ENCODE measurements at places on chromosomes 11 and 22. TPM values are rescaled to one million over a fixed set of nuclear protein-coding genes. Genes with fewer than 3 reads are reported as not detected.

HARBI1 gene
- total RNA-seq = 8.0 TPM

EIF4ENIF1 gene
- 11.9 TPM for total RNA-seq

UPK3A gene
- not detected for total RNA-seq

CYTH4 gene
- total RNA-seq = not detected

IFITM10 gene
- 0.14 TPM for total RNA-seq

BLID gene
- total RNA-seq = not detected

DNA sequence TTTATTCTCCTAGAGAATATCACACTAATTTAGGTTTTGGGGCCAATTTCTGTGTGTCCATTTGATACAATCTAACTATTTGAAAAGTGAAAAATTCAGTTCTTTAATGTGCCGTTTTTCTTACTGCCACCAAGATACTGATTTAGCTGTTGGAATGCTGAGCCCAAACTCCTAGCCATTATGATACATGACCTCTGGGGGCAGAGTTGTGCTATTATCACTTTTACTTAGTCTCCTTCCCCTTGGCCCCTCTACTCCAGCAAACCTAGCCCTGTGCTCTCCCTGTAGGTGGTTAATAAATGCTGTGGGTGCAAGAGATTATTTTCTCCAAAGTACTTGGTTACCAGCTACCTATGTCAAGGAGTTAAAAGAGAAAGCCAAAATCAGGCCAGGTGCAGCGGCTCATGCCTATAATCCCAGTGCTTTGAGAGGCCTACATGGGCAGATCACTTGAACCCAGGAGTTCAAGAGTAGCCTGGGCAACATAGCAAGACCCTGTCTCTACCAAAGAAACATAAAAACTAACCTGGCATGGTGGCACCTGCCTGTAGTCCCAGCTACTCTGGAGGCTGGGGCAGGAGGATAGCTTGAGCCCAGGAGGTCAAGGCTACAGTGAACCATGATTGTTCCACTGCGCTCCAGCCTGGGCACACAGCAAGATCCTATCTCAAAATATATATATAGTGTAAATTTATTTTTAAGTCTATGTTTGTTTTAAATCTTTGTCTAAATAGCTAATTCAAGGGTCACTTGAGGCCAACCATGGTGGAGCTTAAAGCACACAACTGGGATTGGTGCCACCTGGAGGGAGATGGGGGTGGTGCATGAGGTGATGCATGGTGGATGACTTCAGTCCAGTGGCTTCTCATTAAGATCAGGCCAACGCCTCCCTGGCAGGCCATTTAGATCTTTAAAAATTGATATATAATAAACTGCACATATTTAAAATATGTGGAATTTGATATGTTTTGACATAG is 193.2 kb upstream of the PLET1 start:
- DNase-seq = no peak

- DNase-seq = no peak
Measured at GRCh38 chr11:44819346-44819745, 92.6 kb downstream of the TSPAN18 start.

- DNase-seq = no peak
Measured at GRCh38 chr11:116335891-116336290, 436.9 kb downstream of the BUD13 start.

DNA sequence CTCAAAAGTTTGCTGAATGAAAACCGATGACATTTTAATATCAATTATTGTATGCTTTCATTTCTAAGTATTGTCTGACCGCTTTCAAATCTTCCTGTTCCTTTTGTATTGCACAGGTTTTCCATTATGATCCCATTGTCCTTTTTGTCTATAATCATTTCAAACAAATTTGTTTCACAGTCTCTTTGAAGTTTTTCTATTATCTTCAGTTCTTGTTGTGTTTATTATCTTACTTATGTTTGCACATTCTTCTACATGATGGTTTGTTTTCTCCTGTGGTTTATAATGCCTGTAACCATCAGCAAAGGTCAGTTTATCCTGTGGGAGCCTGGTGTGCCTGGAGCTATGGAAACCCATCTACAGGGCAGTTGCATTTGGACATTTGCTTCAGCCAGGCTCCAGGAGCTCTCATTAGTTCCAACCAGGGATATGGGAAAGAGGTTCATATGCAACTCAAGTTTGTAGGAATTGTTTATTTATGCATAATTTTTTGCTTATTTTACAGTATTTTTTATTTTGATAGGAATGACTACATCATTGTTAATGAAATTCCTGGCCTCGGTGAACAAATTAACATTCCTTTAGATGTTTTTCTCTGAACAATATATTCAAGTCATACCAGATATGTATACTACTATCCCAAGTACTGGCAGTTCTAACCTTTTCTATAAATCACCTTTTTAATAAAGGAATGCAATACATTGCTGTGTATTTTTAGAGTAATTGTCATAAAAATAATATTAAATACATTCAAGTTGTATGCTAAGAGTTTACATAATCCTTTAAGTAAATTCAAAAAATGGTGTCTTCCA is 179.2 kb downstream of the SBF2 start:
- no peak for DNase-seq

DNA sequence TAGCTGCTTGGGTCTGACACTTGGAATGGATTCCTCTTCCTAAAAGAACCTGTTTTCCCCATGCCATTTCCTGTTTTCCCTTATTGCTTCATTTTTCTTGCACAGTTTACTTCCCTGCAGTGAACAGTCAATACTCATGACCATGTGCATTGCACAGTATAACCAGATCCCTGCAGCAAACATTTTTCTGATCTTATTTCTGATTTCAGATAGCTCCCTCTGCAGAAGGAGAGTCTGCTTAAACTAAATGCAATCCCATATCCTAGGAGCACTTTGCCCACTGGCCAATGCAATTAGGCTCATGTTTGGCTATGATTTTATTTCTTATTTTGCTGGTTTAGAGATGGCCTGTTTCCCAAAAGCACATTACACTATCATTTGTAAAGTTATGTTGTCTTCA is 96.7 kb upstream of the CD44 start:
- no peak for DNase-seq

DNA sequence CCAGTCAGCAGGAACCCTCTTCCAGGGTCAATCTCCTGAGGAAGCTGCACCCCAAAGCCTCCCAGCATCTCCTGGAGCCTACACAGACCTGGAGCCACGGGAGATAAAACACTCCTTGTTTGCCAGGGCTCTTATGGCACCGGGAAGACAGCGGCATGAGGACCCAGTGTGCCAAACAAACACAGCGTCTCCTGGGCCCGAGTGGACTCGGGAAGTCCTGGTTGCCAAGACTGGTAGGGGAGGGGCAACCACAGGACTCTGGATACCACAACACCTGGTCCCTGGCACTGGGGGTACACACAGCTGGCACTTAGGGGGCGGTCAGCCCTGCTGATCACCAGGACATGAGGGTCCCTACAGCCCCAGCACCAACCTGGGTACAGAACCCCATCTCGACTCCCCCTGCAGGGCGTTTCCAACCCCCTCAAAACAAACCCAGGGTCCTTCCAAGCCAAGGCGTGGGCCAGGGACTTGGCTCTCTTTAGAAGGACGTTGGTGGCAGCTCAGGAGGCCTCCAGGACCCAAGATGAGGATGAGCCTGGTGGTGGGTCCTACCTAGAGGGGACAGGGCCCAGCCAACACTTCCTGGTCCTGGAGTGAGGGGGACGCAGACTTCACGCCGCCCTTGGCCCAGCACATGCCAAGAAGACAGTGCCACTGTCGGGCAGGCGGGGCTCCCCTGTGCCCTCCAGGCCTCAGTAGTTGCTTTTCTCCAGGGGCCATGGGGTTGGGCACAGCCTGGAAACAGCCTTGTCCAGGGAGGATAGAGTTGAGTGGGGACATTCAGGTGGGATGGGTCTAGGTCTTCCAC is 85.0 kb downstream of the CELSR1 start:
- DNase-seq = no peak

All from kidney epithelial cell (primary cell).